Hematopoietic multipotent progenitor cell treated with erythropoietin and hydrocortisone succinate and interleukin-3 and kit ligand, for 4 days (in vitro differentiated cells): ENCODE measurements at places on chromosomes 2 and 18.

DNA sequence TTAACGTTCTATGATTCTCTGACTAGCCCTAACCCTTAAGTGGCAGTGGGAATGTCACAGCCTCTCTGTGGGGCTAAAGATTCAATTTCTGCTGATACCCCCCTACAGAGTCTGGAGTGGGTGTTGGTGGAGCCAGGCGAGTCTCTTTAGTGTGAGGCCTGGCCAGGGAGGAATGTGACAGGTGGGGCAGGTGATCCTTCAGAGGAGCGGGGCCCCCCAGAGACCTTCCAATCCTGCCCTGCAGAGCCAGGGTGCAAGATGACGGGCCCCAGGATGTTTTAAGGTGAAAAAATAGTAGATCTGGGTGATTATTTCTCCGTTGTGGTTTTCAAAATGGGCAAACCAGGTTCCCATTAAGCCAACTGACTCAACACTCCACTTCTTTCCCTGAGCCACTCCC, 28.2 kb upstream of the DNMT3A start:
- DNase-seq, result no peak

DNA sequence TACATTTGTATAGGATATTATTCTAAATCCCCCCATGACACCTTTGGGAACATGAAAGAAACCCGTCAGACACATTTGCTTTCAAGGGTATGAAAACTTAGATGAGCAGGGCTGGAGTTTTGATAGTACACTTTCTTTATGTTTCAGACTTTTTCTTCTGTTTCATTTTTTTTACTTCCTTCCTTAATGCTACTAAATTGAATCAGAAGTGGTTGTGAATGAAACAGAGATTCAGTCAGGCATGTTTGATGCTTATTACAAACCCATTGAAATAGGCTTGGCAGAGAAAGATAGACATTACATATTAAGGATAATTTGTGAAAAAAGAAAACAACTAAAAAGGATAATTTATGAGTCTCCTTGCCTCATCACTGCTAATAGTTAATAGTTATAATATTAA, 26.8 kb downstream of the SLC30A6 start:
- DNase-seq, result no peak

DNA sequence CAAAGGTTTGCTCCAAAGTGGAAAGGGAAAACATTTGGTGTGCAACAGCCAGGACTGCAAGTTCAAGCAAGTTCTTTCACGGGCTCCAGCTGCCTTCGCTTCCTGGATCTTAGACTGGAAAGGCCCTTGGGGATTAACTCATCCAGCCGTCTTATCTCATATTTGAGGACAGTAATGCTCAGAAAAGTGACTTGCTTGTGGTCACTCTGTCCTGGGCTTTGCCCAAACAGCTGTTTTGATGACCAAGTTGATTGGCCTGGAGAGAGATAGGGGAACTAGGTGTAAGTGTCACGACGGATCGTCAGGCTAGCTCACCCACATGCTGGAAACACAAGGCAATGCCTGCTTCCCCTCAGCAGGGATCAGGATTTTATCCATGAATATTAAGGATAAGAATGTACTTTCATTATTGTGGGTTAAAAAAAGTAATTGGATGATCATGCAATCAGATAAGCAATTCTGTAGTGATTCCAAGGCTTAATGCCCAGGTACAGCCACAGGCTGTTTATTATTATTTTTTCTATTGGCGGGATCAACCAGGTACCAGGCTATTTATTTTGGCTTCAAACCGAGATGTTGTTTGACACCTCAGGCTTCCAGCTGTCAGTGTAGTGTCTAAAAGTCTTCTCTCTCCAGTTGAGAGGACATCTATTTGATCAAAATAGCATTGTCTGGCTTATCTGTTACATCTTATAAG, 162.5 kb upstream of the EPAS1 start:
- no peak for DNase-seq

GRCh38 chr2:219286436-219287115, 7.4 kb downstream of the DNAJB2 start:
- DNase-seq, result peak; percentile 76

DNA sequence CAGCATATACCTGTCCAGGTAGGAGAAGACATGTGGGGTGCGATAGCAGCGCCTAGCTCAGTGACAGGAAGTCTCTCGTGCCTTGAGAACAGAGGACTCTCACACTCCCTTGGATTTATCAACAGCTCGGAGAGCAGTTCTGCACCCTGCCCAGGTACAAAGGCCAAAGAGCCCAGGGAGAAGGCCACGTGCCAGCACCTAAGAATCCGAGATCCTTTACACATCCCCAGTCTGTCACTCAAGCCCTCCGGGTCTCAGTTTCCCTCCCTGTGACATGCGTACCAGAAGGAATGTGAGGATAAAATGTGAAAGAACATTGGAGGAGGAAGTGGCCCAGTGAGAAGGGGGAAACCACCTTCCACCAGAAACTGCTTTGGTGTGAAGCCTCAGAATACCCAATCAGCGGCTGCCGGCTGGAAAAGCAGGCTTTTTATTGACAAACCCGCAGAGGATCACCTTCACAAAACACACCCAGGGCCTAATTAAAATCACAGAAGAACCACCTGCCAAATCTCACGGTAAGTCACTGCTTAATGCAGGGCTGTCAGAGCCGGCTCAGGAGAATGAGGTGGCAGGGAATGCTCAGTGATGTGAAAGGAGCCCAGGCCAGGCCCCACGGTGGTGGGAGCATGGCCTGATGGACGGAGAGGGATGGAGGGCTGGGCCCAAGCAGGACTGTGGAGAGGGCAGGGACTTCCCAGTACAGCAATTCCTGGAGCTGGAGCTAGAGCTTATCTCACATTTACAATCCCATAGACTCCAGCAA, 66.3 kb downstream of the MYO5B start:
- DNase-seq, result no peak

DNA sequence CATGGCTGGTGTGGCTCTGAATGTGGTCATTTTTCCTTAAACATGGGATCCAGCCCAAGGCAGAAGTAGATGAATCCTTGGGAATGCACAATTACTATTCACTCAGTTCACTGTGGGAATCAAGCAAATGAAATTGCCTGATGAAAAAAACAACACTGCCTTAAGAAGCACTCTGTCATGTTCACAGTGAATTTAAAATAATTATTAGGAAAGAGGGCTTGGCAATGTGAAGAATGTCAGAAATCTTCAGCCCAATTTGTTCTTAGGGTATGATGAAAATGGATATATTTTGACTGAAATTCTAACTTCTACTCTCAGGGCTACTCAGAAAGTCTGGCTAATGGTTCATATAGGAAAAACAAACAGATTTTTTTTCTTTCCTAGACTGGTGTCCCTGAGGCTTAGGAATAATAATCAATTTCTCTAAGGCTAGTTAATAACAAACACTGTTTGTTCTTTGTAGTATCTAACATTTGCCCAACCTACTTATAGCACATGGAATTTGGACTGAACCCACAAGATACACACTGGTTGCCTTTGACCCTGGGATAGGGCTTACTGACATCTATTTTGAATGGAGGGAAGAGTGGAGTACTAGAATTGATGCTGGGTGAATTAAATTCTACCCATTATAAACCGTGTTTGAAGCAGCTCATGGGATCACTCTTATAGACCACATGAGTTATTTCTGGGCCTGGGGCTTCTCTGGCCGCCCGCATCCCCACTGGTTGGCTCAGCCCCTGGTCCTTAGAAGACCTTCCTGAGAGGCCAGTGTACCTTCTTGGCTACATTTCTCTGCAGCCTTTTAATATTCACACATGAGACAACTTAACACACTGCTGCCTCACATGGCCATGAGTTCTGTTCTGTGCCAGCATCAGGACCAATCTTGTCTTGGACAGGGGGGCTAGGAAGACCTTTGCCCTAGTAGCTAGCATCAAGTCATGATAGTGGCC, 8.3 kb upstream of the MRPL33 start:
- DNase-seq, result no peak

GRCh38 chr2:105739944-105740530, 4.7 kb upstream of the NCK2 start:
- peak; percentile 35 for DNase-seq

DNA sequence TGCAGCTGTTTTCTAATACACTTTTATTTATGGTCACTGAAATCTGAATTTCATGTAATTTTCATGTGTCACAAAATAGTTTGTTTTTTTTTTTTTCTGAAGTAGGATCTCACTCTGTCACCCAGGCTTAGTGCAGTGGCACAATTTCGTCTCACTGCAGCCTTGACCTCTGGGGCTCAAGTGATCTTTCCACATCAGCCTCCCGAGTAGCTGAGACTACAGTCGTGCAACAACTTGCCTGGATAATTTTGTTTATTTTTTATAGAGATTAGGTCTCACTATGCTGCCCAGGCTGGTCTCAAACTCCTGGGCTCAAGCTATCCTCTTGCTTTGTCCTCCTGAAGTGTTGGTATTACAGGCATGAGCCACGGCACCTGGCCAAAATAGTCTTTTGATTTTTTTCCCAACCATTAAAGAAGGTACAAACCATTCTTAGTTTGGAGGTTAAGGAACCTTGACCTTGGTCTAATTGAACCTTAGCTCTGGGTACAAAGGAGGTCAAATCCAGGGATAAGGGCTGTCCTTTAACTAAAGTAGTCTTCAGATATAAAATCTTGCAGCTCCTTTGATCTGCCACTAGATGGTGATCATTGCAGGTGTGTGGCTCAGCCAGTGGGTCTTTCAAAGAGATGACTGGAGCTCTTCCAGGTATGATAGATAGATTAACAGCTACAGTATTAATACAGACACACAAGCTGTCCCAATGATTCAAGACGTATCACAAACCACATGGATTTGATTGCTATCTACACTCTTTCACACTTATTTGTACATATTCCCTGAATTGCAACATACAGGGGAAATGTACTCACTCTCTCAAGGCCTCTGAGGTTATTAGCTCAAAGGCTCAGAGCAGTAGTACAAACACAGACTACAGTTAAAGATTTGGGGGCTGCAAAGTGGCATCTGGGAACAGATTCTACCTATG, 4.7 kb upstream of the KRCC1 start:
- peak; percentile 72 for DNase-seq

DNA sequence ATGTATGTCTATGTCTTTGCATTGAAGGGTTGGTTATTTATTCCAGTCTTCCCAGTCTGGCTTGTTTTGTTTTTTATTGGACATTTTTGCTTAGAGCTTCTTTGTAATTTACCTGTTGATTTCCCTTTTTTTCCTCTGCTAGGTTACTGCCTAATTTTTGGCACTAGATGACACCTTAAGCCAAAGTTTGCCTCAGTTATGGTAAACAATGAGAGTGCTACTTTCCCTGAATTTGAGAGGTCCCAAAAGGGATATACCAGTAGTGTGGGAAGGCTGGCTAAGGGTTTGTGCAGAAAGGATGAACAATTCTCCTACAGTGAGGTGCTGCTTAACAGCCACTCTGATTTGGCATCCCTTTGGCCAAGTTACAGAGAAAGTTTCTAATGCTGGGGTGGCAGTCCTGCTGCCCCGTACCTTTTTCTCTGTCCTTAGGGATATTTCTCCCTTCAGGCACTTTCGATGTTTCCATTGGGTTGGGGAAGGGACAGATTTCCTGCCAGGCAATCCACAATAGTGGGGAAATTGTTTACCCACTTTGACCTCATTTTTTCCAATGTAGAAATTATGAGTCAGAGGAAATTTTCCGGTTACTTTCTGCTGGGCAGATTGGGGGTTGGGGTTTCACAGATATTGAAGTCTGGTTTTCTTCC, 354.9 kb downstream of the PTPRM start:
- no peak for DNase-seq

DNA sequence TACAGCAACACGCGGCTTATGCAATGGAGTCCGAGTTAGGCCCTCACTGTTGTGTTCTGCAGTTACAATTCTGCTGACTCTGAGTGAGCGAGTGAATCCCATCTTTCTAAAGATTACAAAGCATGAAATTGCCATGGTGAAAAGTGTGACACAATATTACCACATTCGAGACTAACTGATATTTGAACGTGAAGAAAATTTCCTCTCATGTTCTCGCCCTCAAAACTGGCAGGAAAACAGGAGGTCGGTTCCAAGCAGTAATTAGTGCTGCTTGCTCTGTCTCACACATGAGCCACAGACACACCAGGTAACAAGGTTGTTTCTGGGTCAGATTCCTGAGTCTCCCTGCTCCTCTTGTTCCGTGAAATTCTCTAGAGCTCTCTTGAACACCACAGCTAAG, 93.7 kb upstream of the RIOK3 start:
- DNase-seq, result no peak

DNA sequence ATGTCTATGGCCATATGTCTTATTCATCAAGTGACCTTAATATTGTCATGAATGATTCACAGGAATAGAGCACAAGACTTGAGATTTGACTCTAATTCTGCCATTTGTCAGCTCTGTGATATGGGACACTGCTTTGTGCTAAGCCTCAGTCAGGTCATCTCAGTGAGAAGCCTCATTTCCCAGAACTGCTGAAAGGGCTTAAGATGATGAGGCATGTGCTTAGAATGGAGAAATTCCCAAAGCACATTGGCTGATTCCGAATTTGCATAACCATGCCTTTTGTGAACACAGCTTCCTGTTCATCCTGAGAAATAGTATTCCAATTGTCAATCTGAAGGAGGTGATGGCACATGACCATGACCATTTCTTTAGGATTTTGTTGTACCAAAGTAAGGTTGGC, 218.1 kb downstream of the ALK start:
- DNase-seq, result no peak

GRCh38 chr2:237280229-237280628, 133.7 kb downstream of the COL6A3 start:
- no peak for DNase-seq

GRCh38 chr2:164859251-164859818, 17.7 kb upstream of the COBLL1 start:
- no peak for DNase-seq

- no peak for DNase-seq
These were observed 119.9 kb upstream of the SALL3 start for GRCh38 chr18:78859686-78860085.

DNA sequence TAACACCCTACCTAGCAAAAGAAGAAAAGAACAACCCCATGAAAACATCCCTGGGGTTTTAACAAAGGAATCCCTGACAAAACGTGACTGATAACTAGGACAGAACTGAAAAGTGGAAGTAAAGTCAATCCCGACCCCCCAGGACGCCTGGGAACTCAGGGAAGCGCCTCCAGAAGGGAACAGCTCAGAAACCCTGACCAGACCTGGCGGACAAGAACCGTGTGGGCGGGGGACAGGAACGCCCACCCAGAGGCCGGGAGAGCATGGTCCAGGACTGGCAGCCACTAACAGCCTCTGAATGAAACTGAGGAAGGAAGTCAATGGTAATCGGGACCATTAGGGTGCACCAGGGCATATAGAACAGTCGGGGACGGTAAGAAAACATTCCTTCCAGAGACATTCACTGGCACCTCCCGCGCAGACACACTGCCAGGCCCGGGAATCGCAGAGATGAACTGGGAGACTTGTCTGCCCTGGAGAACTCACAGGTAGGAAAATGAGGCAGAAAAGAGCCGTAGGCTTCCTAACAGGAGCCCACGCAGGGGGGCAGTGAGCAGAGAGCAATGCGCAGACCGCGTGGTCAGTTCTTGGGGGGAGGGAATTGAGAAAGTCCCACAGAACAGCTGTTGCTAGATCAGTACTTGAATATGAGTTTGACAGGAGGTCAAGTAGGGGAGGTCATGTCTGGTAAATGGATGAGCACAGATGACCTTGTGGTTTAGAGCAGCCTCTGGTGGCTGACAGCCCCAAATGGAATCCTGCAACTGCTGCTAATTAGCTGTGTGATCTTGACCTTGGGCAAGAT, 1.3 kb upstream of the TBC1D8 start:
- DNase-seq, result peak; percentile 87

- peak; percentile 71 for DNase-seq
These were observed 396.2 kb upstream of the HS6ST1 start for GRCh38 chr2:128714851-128715312.

GRCh38 chr2:68829749-68830148, 41.4 kb downstream of the BMP10 start:
- DNase-seq, result no peak
